ENCODE measurements at places on chromosomes 5 and 9.

DNA sequence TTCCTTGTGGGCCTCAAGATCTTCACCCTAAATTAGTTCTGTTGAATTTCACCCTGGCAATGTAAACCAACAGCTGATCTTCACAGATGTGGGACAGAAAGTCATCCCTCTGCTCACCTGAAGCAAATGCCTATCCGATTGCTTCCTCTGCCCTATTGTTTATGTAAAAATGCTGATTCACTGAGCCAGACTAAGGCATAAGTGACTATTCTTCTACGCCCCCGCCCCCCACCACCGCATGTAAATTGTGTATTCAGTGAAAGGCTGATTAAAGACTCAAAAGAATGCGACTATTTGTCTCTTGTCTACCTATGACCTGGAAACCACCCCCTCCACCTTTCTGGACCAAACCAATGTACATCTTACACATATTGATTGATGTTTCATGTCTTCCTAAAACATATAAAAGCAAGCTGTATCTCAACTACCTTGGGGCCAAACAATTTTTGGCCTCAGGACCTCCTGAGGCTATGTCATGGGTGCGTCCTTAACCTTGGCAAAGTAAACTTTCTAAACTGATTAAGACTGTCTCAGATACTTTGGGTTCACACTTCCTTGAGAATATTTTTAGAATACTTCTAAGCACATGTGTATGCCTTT lies 129.7 kb upstream of the BOD1 start:
- no peak for DNase-seq

GRCh38 chr9:14294659-14295058 lies 19.3 kb downstream of the NFIB start:
- no peak for DNase-seq

GRCh38 chr9:124454791-124455443 lies 4.7 kb downstream of the ADGRD2 start:
- no peak for DNase-seq

DNA sequence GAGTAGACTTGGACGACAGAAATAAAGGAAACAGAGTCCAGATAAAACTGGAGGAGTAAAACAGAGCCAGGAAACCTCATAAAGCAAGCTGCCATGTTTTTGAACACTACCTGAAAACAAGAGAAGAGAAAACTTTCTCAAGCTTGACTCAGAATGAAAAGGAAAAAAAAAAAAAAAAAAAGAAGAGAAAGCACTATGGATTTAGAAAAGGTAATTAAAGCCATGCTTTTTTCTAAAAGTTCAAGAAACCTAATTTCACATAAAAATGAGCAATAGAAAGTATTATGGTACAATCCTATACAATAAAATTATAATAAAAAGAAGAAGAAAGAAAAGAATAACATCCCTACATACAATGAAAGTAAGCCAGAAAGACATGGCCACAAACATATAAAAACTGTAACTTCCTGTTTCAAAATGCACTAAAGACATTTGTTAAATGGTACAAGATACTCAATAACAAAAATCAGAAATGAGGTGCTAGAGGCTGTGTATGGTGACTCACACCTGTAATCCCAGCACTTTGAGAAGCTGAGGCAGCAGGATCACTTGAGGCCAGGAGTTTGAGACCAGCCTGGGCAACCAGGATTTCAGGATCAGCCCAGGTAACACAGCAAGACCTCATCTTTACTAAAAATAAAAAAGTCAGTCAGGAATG lies 129.5 kb downstream of the SIL1 start:
- DNase-seq: no peak

DNA sequence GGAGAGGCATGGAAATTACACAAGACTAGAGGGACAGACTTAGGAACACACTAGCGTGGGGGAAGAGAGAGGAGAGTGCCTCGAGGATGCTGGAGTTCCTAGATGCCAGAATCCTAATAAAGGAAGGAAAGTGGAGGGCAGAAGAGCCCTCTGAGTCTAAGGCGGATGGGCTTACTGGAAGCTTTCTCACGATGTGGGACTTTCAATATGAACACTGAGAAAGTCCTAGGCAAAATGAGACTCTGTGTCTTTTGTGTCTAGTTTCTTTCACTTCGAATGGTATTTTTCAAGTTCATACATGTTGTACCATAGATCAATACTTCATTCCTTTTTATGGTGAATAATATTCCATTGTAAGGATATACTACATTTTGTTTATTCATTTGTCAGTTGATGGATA lies 239.4 kb downstream of the NSG2 start:
- no peak for DNase-seq

- DNase-seq: no peak
Measured at GRCh38 chr5:51881901-51882300, 498.7 kb downstream of the ISL1 start.

- DNase-seq: no peak
Measured at GRCh38 chr9:4886698-4887097, 94.0 kb downstream of the RCL1 start.

- no peak for DNase-seq
Measured at GRCh38 chr5:25362799-25363198, 718.0 kb upstream of the CDH10 start.

DNA sequence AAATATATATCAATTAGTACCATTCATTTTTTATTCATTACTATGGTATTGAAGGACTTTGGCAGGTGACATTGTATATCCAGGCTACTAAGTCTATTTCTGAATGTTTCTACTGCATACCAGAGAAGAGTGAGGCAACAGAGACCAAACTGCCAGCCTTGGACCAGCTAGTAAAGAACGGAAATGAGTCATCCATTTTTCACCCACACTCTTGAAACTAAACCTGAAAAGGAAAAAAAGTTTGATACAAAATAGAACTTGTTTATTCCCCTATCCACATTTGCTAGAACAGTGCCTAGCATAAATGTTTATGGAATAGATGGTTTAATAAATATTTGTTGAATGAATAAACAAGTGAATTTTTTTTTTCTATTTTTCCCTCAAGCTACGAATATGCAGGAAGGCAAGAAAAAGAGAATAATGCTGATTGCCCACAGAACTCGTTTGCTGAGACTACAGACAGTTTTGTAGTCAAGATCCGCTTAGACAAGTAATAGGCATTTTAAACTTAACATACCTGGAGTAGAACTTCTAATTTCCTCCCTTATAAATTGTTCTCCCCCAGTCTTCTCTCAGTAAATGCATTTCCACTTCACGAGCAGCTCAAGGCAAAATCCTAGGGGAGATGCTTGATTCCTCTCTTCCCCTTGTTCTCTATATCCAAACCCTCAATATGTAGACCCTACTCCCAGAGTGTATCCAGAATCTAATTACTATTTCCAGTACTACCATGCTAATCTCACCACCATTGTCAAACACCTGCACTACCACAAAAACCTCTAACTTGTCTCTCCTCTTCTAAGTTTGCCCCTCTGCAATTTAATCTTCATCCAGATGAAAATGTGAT lies 146.2 kb upstream of the RASA1 start:
- DNase-seq: no peak

DNA sequence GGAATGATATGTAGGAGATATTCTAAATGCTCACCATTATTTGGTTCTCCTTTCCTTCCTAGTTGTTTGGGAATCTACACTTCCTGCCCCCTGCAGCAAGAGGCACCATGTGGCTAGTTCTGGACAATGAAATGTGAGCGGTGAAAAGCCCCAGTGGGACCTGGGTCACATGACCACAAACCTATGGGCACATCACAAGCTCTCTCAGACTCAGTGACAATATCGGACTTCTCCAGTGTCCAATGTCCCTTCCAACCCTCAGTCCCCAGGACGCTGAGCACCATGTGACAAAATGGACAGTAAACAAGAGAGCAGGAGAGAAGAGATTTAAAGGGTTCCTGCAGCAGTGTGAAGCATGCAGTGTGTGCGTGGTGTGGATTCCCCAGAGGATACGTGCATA lies 44.6 kb upstream of the FOXE1 start:
- no peak for DNase-seq

DNA sequence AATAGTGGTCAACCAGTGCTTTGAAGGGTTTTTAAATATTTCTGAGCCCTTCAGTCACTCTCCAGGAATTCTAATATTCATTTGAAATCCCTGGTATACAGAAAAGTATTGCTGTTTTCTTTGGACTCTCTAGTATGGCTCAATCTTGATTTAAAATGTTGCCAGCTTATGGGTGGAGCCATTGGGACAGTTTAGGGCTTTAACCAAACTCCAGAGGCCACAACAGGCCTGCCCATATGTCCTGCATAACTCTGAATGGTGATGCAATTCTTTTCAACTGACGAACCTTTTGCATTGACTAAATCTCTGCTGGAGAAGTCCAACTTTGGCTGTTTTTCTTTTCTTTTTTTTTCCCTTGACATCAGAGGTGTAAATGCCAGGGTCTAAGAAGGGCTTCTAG lies 10.3 kb upstream of the ANKHD1 start:
- no peak for DNase-seq

GRCh38 chr5:116225281-116225922 lies 140.6 kb downstream of the COMMD10 start:
- DNase-seq: no peak

DNA sequence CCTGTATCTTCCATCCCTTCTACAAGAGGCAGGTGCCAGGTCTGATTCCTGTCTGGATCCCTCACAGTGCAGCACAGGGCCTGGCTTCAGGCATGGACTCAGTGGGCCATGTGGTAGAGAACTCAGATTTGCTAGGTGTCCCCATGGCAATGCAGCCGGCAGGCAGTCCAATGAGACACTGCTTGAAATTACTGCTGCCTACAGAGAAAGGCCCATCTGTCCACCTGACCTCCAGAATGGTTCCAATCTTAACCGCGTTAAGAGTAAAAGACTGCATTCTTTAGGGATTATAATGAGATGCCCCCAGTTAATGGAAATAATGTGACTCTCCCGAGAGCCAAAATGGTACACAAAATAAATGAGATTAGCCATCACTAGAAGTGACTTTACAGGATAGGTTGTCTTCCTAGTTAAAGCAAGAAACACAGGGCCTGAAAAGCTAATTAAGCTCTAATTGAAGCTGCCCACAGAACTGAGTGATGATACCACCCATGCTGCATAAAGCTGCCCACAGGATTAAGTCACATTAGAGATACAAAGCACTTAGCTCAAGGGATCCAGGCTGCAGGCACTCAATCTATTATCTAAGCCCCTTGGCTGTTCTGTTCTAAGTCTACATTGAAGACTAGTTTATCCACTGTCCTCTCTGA lies 11.4 kb downstream of the FAM193B start:
- DNase-seq: no peak

GRCh38 chr5:108118813-108119514 lies 262.9 kb downstream of the FBXL17 start:
- DNase-seq: no peak

- no peak for DNase-seq
Measured at GRCh38 chr5:33049842-33050241, 338.7 kb downstream of the NPR3 start.

GRCh38 chr9:88106492-88106891 lies 31.8 kb downstream of the SPATA31C2 start:
- DNase-seq: no peak

- no peak for DNase-seq
Measured at GRCh38 chr5:9483243-9483642, 62.6 kb downstream of the SEMA5A start.

DNA sequence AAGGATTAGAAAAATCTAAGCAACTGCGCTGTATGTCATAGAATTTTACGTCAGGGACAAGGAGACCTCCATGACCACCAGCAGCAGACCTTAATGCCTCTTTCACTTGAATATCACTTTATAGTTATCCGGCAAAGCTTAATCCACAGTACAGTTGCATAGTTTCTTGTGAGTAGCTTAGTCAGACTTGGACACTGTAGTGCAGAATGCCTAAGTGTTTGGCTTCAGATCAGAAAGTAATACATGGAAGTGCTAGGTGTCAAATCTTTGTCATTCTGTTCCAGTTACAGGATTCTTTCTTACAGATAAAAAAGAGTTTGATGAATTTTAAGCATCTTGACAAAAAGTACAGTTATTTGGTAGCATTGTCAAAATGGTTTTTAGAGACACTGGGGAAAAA lies 239.9 kb upstream of the PAPPA start:
- DNase-seq: no peak

- no peak for DNase-seq
Measured at GRCh38 chr5:94329115-94329514, 289.3 kb downstream of the KIAA0825 start.

GRCh38 chr9:112689161-112689740 lies 28.7 kb downstream of the INIP start:
- DNase-seq: no peak

DNA sequence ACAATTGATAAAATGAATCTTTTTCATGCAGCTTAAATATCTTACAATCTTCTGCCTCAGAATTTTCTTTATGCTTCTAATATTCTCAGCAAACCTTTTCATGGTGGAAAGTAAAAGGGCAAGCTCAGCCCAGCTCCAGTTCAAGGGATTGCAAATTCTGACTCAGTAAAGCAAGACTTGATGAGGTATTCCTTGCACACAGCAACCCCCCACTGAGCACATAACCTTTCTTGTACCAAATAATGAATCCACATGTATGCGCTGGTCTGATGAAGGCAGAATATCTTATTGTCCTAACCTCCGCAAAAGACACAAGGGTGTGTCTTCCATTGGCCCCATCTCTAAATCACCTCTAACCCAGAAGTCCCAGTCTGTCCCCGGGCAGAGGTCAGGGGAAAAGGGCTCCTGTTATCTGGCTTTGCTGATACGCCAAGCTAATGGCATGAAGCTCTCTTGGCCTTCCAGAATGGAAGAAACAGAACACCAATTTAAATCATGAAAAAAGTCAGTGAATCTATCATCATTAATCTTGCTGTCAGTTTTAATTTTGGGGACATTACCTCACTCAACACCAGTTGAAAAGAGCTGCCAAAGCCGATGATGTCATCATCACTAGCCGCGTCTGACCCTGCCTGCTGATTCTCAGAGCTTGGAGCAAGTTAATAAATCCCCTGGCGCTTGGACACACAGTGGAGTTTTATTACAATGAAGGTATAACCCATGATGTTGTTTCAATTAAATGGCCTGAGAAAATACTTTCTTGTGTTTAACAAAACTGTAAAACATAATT lies 592.5 kb upstream of the CLINT1 start:
- no peak for DNase-seq

DNA sequence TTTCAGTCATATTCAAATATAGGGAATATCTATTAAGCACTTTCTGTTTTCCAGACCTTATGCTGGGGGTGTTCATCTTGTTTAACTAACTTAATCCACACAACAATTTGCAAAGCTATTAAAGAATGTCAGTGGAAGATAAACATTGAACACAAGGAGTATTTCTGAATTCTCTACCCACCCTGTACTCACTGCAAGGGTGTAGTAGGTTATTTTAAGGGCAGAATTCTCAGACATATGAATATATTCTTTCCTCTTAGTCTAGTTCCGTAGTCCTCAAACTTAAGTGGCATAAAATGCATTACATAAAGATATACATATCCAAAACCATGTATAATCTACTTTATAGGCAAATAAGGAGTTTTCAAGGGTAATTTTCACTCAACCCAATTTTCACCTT lies 19.9 kb upstream of the CHSY3 start:
- DNase-seq: no peak

DNA sequence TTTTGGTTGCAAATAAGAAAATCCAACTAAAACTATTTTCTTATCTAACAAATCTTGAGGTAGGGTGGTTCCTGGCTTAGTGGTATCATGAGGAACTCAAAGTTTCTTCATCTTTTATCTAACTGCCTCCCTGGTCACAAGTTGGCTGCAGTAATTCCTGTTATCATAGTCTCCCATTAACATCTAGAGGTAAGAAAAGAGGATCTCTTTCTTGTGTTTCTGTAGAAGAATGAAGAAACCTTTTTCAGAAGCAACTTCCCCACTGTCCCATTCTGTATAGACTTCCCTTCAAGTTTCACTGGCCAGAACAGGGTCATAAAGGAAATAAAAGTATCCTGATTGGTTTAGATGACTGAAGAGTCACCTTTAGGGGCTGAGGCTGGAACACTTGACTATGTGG lies 81.8 kb upstream of the ELL2 start:
- no peak for DNase-seq

- no peak for DNase-seq
Measured at GRCh38 chr5:14385019-14385418, 196.6 kb upstream of the OTULINL start.

Data from left renal pelvis (tissue), 4 donors.